Glutamatergic neuron (in vitro differentiated cells): ENCODE measurements at places on chromosomes 2 and 18. TPM values are rescaled to one million over a fixed set of nuclear protein-coding genes. Genes with fewer than 3 reads are reported as not detected.

The TEKT4 gene
- total RNA-seq: not detected

- no peaks in the 10 kb centered on the region for H3K36me3 ChIP-seq
- no peaks in the 10 kb centered on the region for H3K4me1 ChIP-seq
- DNase-seq: no peak
- no peak overlapping the region for H3K27ac ChIP-seq
- H3K27me3 ChIP-seq: no peaks in the 10 kb centered on the region
- H3K4me3 ChIP-seq: no peak overlapping the region
Observed at GRCh38 chr18:67545681-67546080, 29.2 kb upstream of the DSEL start.

- no peak overlapping the region for H3K4me3 ChIP-seq
- no peak for DNase-seq
- H3K27ac ChIP-seq: no peak overlapping the region
- H3K27me3 ChIP-seq: no peaks in the 10 kb centered on the region
Observed at GRCh38 chr2:235287375-235287733, 206.5 kb upstream of the AGAP1 start.

GRCh38 chr2:144523596-144524117 is 3.7 kb upstream of the ZEB2 start:
- peaks cover 36% of the 10 kb centered on the region for H3K4me1 ChIP-seq
- H3K4me3 ChIP-seq: peak overlapping the region; percentile 90
- DNase-seq: peak; percentile 26
- no peaks in the 10 kb centered on the region for H3K36me3 ChIP-seq
- H3K27me3 ChIP-seq: peaks cover 2% of the 10 kb centered on the region
- H3K27ac ChIP-seq: peak overlapping the region; percentile 78

- DNase-seq: no peak
- no peak overlapping the region for H3K27ac ChIP-seq
- peaks cover 14% of the 10 kb centered on the region for H3K4me1 ChIP-seq
- no peak overlapping the region for H3K4me3 ChIP-seq
- H3K27me3 ChIP-seq: peaks cover 2% of the 10 kb centered on the region
- no peaks in the 10 kb centered on the region for H3K36me3 ChIP-seq
Observed at GRCh38 chr2:230890646-230891045, 25.9 kb downstream of the ITM2C start.

The GALNT1 gene
- total RNA-seq: 65.3 TPM

The MYO5B gene
- total RNA-seq: 2.7 TPM

- H3K27ac ChIP-seq: peak overlapping the region; percentile 96
- peaks cover 12% of the 10 kb centered on the region for H3K27me3 ChIP-seq
- H3K36me3 ChIP-seq: peaks cover 35% of the 10 kb centered on the region
- no peak for DNase-seq
- H3K4me3 ChIP-seq: no peak overlapping the region
- H3K4me1 ChIP-seq: peaks cover 27% of the 10 kb centered on the region
Observed at GRCh38 chr2:215982465-215982875, 30.9 kb downstream of the MREG start.

GRCh38 chr18:32278177-32278799 is 88.4 kb downstream of the MEP1B start:
- H3K4me3 ChIP-seq: no peak overlapping the region
- no peaks in the 10 kb centered on the region for H3K4me1 ChIP-seq
- no peak overlapping the region for H3K27ac ChIP-seq
- no peaks in the 10 kb centered on the region for H3K36me3 ChIP-seq
- H3K27me3 ChIP-seq: peaks cover 3% of the 10 kb centered on the region

DNA sequence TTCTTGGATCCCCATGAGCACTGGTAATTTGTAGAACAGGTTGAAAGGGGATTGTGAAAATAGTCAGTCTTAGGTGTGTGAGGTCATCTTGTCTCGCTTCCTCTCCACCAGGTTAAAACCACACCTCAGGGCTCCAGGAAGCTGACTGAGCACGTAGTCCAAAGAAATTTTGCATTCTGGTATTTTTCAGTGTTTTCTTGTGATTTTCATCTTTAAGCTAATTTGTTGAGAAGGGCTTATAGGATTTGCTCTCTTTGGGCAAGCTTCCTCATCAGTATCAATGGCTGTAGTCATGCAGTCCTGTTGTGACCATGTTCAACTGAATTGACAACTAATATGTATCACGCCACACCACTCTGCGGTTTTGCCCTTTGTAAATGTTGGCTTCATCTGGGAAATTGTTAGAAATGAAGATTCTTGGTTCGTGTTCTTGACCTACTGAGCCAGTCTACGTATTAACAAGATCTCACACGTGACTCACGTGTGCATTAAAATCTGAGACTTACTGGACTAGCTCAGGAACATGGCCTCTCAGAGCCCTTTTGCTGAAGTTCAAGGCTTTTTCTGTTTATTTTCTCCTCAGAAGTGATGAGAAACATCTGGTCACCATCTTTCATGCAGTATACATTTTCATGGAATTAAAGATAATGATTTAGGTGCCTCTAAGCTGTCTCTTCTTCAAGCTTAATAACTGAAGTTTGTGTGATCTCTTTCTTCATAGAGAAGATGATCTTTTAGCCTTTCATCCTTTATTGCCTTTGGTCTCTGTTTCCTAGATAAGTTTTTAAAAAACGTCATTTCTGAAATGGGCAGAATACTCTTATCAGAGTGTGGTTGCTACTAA is 32.8 kb downstream of the FMNL2 start:
- no peak overlapping the region for H3K27ac ChIP-seq
- H3K4me3 ChIP-seq: no peak overlapping the region
- peaks cover 35% of the 10 kb centered on the region for H3K4me1 ChIP-seq

GRCh38 chr2:144084114-144084661 is 435.7 kb downstream of the ZEB2 start:
- H3K4me3 ChIP-seq: no peak overlapping the region
- DNase-seq: no peak
- no peak overlapping the region for H3K27ac ChIP-seq
- H3K27me3 ChIP-seq: no peaks in the 10 kb centered on the region
- no peaks in the 10 kb centered on the region for H3K36me3 ChIP-seq

- H3K27ac ChIP-seq: peak overlapping the region; percentile 46
- no peaks in the 10 kb centered on the region for H3K36me3 ChIP-seq
- peaks cover 4% of the 10 kb centered on the region for H3K27me3 ChIP-seq
- no peak for DNase-seq
- H3K4me1 ChIP-seq: peaks cover 65% of the 10 kb centered on the region
Observed at GRCh38 chr2:101741775-101742520, 44.4 kb downstream of the MAP4K4 start.

The RNF144A gene
- total RNA-seq: 40.2 TPM

GRCh38 chr2:170502361-170503130 is 212.6 kb upstream of the SP5 start:
- no peaks in the 10 kb centered on the region for H3K36me3 ChIP-seq
- no peak for DNase-seq
- no peak overlapping the region for H3K27ac ChIP-seq
- H3K4me3 ChIP-seq: no peak overlapping the region
- peaks cover 4% of the 10 kb centered on the region for H3K4me1 ChIP-seq

DNA sequence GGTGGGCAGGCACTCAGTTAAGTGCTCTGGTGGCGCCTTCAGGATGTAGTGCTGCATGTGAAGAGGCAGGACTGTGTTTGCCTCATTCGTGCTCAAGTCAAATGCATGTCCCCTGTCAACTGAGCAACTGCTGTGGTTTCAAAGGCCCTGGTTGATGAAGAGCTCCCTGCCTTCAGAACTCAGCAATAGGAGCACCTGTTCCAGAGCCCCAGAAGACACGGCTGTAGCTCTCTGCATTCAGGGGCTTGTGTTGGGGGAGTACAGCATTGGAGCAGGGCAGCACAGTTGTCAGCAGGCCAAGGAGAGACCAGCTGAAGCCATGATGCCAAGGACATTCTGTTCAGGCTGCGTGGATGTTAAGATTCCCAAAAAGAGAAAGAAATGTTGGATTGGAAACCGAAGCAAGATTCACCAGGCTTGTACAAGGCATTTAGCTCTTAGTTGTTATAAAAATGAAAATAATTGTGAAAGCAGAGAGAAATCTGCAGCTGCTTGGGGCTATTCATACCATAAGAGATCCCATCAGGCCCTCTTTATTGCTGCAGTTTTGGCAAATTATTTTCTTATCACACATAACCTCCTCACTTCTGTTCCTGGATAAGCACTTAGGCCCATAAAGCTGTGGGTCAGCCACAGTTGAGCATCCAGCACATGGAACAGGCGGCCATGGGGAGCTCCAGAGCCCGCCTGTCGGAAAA is 252.4 kb upstream of the ZNF521 start:
- no peaks in the 10 kb centered on the region for H3K27me3 ChIP-seq
- no peaks in the 10 kb centered on the region for H3K36me3 ChIP-seq
- no peak overlapping the region for H3K27ac ChIP-seq
- no peaks in the 10 kb centered on the region for H3K4me1 ChIP-seq

The SPC25 gene
- 7.1 TPM for total RNA-seq

DNA sequence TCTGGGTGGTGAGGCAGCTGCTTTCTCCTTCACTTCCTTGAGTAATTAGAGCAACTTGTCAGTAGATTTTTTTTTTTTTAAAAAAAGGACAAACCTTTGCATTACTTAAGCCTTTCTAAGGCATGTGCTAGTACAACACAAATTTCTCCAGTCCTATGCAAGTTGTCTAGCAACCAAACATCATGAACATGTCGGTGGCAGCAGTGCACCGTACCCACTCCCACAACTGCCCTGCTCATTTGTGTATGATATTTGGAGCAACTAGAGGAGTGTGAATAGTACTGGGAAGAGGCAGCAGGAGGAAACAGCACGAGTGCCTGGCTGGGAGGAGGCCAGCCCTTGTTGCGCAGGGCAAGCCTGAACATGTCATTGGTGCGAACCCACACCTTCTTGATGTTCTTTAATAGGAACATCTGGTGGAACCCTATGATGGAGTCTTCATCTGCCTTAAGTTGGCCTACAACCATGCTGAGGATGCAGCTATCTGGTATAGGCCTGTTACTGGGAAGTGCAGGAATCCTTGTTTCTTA is 238.3 kb downstream of the TDRD15 start:
- no peak overlapping the region for H3K4me3 ChIP-seq
- H3K36me3 ChIP-seq: no peaks in the 10 kb centered on the region
- H3K27ac ChIP-seq: no peak overlapping the region
- no peaks in the 10 kb centered on the region for H3K4me1 ChIP-seq
- no peaks in the 10 kb centered on the region for H3K27me3 ChIP-seq
